ENCODE measurements at places on chromosomes 3 and 15.

DNA sequence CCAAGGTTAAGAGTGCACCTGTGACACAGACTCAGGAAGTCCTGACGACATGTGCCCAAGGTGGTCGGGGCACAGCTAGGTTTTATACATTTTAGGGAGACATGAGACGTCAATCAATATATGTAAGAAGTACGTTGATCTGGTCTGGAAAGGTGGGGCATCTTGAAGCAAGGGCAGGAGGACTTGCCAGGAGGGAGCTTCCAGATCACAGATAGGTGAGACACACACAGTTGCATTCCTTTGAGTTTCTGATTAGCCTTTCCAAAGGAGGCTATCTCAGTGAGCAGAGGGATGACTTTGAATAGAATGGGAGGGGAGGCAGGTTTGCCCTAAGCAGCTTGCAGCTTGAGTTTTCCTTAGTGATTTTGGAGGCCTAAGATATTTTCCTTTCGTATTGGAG is 257.4 kb downstream of the CGGBP1 start:
- DNase-seq, result no peak

- DNase-seq, result no peak
These were observed 252.1 kb downstream of the RPLP1 start for GRCh38 chr15:69704700-69705099.

- DNase-seq, result no peak
These were observed 226.0 kb upstream of the CGNL1 start for GRCh38 chr15:57150066-57150865.

DNA sequence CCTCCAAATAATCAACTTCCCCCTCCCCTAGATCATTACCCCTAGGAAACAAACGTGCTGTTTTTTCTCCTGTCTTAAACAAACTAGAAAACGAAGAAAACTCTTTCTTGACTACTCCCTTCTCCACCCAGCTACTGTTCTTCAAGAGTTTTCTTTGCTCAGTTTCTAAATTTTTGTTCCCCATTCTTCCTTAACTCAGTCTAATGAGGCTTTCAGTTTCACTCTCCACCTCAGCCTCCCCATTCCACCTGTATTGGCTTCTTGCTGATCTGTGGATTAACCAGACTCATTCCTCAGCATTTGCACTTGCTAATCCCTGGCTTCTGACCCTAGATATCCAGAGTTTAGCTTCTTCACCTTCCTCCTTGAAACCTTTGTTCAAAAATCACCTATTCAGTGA is 26.8 kb downstream of the SERPINI1 start:
- DNase-seq, result no peak
